Head of caudate nucleus (tissue), 42 donors: ENCODE measurements at places on chromosomes 1 and 21.

- no peak for DNase-seq
Observed at GRCh38 chr1:204984499-204984898, 58.5 kb upstream of the CNTN2 start.

- no peak for DNase-seq
Observed at GRCh38 chr1:213050745-213051126, 305 bp upstream of the RPS6KC1 start.

GRCh38 chr1:179369751-179370341 lies 4.1 kb downstream of the AXDND1 start:
- DNase-seq: peak; percentile 27

DNA sequence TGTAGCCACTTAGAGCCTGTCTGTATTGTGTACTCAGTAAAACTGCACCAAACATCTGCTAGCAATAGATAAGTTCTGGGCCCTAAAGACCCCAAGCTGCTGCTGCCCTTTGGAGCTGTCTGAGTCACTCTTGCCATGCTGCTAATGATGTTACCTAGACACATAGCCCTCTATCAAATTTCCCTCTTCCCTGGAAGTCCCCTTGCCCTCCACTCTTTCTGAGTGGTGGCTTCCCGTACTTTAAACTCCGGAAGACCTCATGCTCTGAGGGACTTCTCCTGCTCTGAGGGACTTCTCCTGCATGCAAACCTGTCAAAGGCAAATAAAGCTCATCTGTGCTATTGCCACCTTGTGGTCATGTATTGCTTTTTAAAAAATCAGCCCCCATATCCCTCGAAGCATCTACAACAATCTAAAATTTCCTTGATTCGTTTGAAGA lies 34.0 kb downstream of the FH start:
- DNase-seq: no peak
